Right lung (tissue), 10 donors: ENCODE measurements at places on chromosomes 5 and 9.
A peak's percentile ranks its signal among the peaks of the same experiment; 100 is the strongest.

DNA sequence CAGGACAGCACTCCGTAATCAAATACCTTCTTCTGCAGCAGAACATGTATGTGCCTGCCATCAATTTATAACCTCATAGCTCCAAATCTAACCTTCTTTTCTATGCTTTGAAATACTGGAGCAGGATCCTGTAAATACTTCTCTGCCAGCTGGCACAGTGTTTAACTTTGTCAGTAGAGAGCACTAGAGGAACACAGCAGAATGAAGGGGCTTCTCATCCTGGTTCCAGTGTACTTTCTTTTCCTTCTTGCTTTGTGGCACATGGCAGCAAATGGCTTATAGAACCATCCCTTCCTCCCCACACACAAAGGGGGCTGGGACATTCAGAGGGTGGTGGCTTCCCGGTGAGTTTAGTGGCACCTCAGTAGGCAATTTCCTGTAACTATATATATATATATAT, 3.8 kb upstream of the FBXW11 start:
- no peak for DNase-seq

DNA sequence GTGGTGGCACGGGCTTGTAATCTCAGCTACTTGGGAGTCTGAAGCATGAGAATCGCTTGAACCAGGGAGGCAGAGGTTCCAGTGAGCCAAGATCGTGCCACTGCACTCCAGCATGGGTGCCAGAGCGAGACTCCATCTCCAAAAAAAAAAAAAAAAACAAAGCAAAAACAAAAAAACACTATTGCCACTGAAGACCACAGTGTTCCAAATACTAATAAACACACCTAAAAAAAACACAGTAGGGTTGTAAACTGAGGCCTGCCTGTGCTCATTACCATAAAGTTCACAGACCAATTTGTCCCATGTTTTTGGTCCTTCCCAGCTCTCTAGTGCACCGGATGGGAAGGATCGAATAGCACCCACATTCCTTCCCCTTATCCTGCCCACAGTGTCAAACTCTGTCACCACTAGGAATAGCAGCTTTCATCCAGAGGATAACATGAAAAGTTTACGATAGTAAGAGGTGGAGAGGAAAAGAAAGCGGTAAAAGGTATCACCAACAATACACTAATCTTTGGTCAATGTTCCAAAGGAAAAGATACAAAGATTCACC, 49.2 kb downstream of the MYO10 start:
- DNase-seq = no peak

GRCh38 chr5:78597068-78597973, 51.3 kb downstream of the LHFPL2 start:
- no peak for DNase-seq

GRCh38 chr9:104868687-104869404, 59.1 kb downstream of the ABCA1 start:
- peak; percentile 83 for DNase-seq

DNA sequence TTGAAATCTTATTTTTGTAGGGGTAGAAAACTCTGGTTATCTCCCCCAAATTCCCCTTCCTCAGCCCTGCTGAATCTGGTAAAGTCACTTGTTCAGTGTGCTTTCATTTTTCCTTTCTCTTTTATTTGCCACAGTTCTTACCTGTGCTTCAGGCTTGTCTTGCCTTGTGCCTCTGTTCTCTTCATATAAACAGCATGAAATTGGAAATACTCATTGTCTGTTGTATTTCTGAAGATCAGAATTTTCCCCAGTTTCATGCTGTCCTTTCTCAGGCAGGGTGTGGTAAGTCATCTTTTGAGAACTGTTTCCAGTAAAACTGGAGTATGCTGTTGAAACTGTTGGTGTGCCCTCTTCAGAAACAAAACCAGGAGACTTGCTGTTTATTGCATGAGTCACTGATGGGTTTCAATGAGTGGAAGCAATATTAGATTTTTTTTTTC, 7.0 kb downstream of the PAM start:
- DNase-seq = no peak

- DNase-seq = no peak
Measured at GRCh38 chr5:178341091-178341850, 108.7 kb upstream of the PHYKPL start.

DNA sequence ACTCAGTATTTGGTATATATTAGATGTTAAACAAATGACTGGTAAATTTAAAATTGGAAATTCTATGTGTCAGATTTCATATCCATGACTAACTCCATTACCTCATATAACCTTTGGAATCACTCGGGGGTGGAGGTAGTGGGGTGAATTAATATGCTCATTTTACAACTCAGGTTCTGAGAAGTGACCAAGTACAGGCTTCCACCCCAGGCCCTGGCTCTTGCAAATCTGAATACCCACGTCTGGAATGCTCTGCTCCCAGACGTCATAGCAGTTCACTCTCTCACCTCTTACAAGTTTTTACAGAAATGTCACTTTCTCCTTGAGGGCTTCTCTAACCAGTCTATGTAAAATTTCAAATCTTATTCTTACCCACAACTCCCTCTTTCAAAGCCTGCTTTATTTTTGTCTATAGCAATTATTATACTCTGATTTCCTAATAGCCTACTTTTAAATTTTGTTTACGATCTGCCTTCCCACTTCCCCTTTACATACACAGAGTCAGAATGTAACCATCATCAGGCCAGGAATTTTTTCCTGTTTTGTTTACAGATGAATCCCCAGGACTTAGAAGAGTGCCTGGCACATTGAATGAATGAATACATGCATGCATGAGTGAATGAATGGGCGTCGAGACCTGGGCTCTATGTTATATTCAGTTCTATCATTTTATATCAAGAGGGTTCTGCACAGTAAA, 134.1 kb upstream of the IFNE start:
- no peak for DNase-seq

- DNase-seq = no peak
Measured at GRCh38 chr5:87746891-87747377, 334.2 kb upstream of the CCNH start.

- DNase-seq = no peak
Measured at GRCh38 chr5:36613771-36614656, 7.6 kb downstream of the SLC1A3 start.

- DNase-seq = no peak
Measured at GRCh38 chr5:113145757-113146387, 169.3 kb downstream of the DCP2 start.

DNA sequence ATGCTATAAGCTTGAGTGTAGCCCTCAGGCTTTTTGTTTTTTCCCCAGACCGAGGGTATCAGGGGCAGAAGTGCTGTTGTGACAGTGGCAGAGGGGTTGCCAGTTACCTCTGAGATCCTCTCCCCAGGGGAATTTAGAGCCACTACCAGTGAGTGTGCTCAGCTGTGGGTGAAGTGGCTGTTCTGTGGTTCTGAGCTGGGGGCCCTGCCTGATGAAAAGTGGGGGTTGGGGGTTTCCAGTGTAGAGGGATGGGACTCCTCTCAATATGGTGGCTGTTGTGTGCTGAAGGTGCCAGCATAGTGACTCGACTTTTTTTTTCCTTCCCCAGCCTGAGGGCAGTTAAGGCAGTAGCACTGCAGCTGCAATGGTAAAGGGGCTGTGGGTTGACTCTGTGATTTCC, 506.7 kb downstream of the TMEM232 start:
- DNase-seq = no peak

- DNase-seq = no peak
Measured at GRCh38 chr9:130933114-130934046, 5.7 kb downstream of the FIBCD1 start.

DNA sequence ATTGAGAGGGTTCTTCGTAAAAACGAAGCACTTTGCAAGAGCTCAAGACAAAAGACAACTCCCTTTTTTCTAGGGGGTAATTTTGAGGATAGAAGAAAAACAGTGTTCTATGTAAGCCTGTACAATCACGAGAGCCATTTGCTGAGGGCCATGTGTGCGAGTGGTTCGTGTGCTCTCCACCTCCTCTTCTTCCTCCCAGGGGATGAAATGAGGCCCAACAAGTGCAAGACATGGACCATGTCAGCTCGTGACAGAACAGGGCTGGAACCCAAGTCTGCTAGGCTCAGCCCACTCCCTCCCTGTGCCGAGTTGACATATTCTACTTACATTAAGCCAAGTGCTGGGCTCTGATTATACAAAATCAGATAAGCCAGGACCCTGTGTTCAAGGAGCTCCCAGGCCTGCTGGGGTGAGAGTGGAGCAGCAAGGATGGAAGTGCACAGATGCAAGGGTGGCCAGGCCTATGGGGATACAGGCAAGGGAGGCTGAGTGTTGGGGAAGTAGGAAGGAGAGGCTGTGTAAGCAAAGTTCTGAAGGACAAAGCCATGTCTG, 97.9 kb upstream of the MSX2 start:
- DNase-seq = no peak

- no peak for DNase-seq
Measured at GRCh38 chr5:168613996-168614395, 34.8 kb upstream of the PANK3 start.

DNA sequence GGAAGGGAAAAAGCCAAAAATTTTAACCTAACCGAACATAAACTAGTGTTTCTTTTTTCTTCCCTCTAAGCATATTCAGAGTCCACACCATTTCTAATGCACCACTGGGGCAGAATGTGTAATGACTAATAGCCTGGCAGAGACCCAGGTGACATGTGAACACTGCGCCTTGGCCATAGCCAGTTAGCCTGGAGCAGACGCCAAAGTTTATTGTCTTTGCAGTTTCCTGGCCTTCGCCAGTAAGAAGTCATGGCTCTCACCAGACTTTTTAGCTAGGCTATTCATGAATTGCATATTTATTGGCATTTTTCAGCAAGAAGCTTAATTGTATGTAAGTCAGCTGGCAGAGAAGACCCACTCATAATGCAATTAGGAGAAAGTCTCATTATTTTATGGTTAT, 182.8 kb upstream of the SLC27A6 start:
- DNase-seq = no peak

DNA sequence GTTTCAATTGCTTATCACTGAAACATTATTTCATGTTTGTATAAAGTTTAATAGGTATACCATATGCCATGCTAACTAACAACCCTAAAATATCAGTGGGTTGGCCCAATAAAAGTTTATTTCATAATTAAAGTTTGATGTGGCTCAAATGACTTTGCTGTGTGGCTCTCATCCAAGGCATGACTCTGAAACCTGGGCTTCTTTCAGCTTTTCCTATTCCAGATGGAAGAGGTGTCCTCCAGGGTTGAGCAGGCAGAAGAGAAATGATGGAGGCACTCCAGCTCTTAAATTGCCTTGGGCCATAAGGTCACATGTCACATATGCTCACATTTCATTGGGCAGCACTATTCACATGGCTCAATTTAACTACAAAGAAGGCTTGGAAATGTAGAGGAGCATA, 101.9 kb downstream of the MACIR start:
- DNase-seq = no peak

DNA sequence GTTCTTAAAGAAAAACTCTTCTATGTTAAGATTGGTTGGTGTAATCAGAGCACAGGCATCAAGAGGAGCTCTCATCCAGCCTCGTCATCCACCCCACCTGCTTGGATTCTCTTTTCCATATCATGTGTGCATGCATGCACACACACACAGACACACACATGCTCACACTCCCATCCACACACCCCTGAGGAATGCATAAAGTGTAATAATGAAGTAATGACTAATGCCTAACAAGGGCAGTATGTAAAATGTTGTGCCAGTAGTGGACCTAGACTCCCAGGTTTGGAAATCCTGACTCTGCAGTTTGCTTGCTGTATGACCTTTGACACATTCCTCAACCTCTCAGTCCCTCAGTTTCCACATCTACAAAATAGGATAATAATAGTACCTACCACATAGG, 280.0 kb upstream of the ANKRD55 start:
- DNase-seq = no peak
